SW480 (cell line): ENCODE measurements at places on chromosomes 7 and 10.

DNA sequence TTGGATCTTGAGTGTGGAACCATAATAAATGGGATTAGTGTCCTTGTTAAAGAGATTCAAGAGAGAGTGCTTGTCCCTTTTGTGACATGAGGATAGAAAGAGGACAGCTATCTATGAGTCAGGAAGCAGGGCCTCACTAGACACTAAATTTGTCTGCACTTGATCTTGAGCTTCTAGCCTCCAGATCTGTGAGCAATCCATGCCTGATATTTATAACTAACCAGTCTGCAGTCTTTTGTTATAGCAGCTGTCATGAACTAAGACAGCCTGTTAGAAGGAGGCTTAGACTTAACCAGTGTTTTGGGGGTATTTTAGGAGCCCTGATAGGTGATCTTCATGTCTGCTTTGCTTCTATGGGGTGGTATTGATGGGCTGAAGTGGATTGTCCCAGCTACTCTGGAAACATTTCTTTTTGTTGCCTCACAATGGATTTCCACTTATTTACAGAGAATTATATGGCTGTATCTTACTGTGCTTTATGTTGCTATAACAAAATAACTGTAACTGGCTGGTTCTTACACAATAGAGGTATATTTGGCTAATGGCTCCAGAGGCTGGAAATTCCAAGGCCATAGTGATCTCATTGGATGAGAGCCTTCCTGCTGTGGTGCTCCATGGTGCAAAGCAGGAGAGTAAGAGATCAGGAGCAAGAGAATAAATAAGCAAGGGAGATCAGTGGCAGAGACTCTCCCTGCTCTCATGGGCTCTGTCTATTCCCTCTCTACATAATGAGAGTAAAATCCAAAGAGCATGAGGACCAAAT, 23.4 kb upstream of the AKR1C3 start:
- no peak for DNase-seq

GRCh38 chr7:36683111-36683510, 41.2 kb downstream of the AOAH start:
- no peak for DNase-seq

GRCh38 chr7:152862856-152863255, 103.3 kb downstream of the ACTR3B start:
- no peak for DNase-seq

DNA sequence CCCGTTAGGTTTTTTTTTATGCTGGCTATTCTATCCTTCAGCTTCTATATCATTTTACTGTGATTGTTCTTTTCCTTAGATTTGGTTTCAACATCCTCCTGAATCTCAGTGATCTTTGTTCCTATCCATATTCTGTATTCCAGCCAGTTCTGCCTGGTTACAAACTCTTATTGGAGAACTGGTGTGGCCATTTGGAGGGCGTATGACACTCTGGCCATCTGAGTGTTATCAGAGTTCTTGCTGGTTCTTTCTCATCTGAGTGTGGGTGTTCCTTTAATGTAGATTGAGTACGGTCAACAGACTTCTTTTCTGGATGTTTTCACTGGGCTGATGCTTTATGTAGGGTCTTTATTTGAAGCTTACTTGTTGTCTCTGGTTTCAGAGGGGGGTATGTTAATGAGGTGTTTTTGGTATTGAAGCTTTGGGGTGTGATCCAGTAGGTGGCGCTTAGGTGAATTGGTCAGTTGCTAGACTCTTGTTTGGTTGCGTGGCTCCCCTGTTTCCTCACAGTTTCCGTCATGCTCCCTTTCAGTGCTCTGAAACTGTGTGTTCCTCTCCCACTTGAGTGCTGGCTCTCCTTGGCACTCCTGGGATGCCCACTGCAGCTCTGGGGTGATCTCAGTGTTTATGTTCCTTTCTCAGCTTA, 80.7 kb downstream of the FANK1 start:
- no peak for DNase-seq

DNA sequence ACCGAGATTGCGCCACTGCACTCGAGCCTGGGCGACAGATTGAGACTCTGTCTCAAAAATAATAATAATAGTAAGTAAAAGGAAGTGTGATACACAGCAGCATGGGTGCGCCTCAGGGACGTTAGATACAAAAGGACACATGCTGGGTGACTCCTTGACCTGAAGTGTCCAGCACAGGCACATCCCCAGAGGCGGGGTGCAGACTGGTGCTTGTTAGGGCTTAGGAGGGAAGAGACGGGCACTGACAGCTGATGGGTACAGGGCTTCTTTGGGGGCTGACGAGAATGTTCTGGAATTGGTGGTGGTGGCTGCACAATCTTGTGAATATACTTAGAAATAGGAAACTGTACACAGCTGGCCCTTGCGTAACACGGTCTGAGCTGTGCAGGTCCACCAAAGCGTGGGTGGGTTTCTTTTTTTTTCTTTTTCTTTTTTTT, 61.8 kb upstream of the DNAJB6 start:
- no peak for DNase-seq

DNA sequence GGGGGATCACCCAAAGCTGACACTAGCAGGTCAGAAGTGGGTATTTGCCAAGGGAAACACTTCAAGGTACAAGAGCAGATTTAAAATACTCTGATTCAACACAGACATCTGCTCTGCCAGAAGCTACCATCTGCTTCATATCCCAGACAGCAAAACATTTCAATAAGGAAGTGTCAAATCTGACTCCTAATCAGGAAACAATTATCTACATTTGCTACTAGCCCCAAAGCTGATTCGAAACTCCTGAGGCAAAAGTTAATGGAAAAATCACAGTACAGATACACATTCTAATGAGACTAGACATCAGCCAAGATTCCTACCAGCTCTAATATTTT, 48.9 kb downstream of the PARD3 start:
- DNase-seq = no peak

DNA sequence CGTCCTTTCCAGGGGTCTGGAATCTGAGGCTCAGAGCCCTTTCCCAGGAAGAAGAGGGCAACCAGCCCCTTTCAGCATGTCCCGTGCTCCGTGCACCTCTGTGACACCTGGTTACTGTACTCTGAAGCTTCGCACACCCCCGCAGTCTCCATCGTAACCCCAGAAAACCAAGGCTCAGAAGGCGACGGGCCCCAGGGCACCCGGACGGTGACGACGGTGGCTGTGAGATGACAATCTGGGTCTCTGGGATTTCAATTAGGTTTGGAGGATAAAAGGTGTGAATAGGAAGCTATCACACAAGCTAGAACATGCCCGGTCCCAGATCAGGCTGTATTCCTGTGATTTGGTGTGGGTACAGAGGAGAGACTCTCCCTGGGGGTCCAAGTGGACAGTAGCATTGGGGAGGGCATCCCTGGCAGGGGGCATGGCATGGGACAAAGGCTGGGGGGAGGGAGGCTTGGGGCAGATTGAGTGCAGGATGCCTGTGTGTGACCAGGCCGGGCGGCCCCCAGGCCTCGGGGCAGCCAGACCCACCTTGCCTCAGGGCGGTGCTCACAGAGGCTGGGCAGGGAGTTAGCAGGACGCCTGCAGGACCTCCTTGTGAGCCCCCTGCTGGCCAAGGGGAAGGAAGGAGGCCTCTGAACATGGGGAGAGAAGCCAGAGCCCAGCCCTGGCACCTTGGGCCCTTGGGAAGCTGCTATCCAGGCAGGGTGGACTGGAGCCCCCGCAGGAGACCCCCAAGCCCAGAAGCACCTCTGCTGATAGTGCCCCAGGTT, 23.4 kb upstream of the PSMG3 start:
- no peak for DNase-seq

- DNase-seq = no peak
Measured at GRCh38 chr7:79973455-79973854, 161.2 kb upstream of the GNAI1 start.

GRCh38 chr10:804191-804781, 114.8 kb upstream of the DIP2C start:
- no peak for DNase-seq

DNA sequence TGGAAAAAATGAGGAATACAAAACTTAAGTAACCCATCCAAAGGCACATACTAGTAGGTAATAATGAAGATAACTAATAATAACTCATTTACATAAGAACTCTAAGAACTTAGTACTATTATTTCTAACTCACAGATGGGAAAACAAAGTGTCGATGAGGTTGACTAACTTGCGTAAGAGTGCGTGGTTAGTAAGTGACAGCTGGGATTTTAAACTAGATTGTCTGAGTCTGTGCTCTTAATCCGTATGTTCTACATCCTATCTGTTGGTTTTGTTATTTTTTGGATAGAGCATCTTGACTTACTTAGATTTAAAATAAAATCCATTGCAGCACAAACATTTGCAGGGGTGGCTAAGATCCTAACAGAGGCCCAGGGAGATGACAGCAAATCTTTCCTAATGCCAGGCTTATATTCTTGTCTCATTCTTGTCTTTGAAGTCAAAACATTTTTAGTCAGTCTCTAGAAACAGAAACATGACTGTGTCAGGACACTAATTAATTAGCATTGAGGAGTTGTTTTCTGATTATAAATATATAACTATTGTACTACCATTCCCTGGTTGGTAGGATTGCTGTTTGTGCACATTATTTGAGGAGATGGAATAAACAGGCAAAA, 11.7 kb downstream of the RPA3 start:
- no peak for DNase-seq
